ENCODE measurements at places on chromosomes 3 and 15.

- DNase-seq = peak; percentile 34
Observed at GRCh38 chr15:86915811-86916331, 836.2 kb downstream of the AGBL1 start.

- no peak for DNase-seq
Observed at GRCh38 chr15:70316059-70316600, 218.4 kb upstream of the TLE3 start.

DNA sequence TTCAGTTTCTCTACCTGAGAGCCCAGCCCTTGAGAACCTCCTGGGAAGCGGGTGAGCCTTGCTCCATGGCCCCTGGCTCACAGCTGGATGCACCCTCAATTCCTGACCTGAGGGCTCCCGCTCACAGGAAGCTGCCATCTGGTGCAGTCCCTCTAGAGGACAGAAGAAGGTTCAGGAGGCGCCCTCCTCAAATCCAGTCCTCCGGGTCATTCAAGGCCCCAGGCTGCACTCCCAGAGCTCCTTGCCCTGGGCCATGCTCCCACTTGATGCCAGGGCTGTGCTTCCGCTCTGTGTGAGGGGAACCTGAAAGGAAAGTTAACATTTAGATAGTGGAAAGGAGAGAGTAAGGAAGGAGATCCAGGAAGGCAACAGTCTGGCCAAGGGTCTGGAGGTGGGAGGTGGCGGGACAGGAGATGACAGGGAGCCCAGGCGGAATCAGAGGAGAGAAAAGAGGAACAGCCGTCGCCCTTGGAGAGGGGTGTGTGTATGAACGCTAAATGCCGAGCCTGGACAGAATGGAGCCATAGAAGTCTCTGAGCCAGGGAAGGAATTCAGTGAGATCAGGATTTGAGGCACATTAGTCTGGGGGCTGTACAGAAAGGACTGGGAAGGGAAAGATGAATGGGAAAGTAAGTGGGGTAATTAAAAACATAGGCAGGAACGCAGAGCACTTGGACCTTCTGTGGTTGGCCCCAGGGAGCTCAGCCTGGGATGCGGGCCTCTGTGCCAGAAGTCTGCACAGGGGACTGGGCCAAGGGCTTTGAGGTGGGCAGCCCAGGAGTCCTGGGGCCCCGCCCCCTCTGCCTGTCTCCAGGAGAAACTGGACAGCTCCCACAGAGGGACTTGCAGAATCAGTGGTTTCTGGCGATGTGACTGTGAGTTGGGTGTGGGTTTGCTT lies 26.1 kb downstream of the TBC1D21 start:
- no peak for DNase-seq

DNA sequence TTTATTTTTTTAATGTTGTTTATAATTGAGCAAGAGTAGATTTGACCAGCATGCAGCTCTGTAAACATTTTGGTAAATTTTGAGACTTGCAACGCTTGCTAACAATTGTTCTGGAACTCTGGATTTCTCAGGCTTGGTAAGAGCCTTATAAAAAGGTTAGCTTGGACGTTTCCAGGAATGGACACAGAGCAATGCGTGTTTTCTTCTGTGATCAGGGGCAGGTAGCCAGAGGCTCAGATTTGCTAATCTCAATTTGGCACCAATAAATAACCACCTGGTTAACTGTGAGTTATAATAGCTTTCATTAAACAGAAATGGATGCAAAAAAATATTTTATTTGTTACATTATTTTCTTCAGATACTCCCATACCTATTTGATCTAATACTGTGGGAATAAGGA lies 39.8 kb downstream of the CADM2 start:
- DNase-seq = no peak

All from NCI-H524 treated with DMSO at 0.1 percent for 48 hours (cell line).